ENCODE measurements at places on chromosomes 12 and 14.

DNA sequence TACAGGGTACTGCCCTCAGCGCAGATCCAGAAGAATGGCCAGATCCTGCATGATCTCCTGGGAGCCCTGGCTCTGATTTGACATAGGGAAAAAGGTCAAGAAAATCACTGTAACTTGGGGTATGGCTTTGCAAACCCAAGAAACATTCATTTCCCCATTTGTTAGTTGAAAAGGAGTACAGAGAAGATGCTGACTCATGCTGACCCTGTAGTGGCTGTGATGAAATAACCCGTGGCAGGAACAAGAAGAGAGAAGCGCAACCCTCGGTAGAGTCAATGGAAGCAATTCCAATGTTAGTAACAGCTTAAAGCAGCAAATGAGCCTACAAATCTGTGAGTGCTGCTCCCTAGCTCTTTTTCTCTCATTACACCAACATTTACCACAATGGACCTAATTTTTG lies 281.6 kb upstream of the NPAS3 start:
- no peak for DNase-seq

DNA sequence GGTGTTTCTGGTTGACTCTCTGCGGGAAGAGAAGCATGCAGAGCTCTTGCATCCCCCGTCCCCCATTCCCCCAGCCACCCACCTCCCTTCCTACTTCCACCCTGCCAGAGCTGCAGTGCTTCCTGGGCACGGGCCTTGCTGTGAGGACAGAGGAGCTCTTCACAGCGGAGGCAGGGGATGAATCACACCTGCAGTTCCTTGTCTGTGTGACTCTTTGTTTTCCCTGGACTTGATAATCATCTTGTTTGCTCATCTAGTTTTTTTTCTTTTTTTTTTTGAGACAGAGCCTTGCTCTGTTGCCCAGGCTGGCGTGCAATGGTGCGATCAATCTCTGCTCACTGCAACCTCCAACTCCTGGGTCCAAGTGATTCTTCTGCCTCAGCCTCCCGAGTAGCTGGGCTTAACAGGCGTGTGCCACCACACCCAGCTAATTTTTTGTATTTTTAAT lies 27.8 kb downstream of the ANKRD9 start:
- DNase-seq = no peak

DNA sequence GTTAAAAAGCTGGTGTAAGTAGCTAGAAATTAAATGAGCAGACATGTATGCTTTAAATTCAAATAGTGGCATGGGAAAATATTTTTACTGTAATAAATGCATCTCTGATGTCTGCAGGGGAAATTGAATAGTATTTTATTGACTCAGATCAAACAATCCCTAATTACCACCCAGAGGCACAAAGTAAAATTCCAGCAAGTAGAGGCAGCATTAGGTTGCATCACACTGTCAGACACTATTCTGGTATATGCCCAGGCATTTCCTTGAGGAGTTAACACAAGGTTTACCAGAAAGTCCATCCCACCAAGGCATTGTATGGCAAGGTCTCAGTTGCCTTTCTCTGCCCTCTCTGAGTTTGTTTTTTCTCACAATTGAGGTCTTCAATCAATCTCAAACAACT lies 201.6 kb upstream of the KITLG start:
- no peak for DNase-seq

DNA sequence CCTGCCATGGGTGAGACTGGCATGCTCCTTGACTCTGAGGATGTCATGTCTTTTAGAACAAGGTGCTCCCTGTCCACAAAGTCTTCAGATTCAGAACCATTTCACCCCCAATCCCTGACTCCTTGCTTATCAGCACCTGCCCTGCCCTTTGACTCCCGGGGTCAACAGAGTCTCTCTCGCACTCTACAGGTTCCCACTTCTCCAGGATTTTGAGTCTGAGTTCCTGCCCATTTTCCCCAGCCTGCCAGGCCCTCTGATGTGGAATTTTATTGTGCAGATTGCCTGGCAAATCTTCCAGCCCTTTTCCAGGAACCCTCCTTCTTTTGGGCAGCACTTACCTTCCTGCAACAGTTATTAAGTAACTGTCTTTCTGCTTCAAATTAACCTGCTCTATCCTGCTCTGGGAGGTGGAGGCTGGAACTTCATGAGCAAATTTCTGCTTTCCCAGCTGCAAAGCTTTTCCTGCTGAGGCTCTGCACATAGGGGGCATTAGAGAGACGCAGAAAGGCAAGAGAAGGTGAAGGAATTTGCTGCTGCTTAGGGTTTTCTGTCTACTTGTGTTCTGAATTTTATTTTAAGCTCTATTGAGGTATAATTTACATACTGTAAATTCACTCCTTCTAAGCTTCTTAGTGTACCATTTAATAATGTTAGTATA lies 259.1 kb downstream of the PCNX1 start:
- DNase-seq = peak; percentile 30

DNA sequence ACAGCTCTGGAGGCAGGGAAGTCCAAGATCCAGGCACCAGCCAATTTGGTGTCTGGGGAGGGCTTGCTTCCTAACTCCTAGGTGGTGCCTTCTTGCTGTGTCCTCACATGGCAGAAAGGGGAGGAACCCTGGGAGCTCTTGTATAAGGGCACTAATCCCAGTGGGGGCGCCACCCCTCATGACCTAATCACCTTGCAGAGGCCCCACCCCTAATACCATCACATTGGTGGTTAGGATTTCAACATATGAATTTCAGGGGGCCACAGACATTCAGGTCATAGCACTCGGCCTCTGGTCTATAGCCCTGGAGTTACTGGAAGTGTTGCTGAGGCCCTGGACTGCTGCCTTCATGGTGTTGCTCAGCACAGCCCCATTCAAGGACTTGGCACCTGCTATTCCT lies 14.6 kb downstream of the PSMD9 start:
- DNase-seq = no peak

GRCh38 chr14:35261774-35262173 lies 30.4 kb upstream of the PSMA6 start:
- DNase-seq = no peak

DNA sequence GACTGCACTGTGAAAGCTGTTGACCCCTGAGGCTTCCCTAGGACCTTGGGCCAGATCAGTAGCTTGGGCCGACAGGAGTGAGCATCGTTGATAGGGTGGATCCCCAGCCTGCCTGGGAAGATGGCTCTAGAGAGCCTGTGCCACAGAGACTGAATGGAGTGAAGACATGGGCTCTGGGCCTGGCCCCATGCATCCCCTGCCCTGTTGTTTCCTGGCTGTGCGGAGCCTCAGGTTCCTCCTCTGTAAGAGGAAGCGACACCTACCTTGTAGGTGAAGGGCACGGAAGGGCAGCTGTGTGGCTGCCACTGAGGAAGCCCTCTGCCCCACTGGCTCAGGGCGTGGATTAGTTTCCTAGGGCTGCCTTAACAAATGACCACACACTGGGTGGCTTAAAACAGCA lies 23.9 kb downstream of the PLEKHG3 start:
- no peak for DNase-seq

DNA sequence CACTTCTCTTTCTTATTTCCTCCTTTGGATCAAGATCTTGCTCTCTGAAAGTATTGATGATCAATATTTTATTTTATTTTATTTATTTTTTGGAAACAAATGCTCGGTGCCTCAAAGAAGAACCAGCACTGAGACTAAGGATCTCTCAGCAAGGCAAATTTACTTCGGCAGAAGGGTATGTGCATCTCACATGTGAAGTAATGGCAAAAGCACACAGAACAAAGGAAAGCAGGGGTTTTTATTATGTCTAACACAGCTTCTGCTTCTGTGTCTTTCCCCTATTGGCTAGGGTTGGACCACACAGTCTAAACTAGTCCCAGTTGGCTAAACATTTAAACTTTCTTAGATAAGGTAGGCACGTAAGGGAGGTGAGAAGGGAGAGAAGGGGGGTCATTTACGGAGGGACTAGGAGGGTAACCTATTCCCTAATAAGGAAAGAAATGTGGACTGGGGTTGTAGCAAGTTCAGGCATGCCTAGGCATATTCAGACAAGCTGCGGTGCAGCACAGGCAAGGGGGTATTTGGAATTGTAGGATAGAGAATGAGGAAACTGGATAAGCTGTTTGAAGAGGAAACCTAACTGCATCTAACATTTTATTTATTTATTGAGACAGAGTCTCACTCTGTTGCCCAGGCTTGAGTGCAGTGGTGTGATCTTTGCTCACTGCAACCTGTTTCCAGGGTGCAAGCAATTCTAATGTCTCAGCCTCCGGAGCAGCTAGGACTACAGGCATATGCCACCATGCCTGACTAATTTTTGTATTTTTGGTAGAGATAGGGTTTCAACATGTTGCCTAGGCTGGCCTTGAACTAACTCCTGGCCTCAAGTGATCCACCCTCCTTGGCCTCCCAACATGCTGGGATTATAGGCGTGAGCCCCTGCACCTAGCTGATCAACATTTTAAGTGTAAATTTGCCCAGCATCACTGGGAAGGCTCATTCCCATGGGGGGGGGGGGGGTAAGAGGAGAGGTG lies 90.0 kb upstream of the EIF5 start:
- no peak for DNase-seq

DNA sequence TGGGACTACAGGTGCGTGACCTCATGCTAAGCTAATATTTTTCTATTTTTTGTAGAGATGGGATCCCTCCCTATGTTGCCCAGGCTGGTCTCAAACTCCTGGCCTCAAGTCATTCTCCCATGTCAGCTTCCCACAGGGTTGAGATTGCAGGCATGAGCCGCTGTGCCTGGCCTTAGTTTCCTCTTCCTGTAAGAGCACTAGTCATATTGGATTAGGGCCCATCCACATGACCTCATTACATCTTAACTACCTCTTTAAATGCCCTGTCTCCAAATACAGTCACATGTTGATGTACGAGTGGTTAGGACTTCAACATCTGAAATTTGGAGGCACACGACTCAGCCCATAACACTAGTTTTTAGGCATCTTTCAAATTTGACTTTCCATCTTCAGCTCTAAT lies 72.2 kb upstream of the RASSF3 start:
- no peak for DNase-seq

DNA sequence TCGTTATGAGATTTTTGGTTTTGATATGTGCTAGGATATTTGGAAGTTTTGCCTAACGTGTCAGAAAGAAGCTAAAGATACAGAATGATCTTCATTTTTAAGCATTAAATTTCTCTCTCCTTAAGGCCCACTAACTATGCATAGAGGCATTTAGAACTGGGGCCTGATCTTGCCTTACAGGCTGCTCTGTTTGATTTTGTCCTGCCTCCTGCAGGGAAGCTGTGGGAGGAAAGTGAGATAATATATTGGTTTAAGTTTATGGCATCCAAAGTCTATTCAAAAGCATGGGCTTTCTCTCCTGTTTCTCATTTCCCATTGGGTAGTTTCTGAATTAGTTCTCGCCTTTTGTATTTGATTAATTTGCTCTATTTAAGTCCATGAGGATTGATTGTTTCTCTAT lies 250.3 kb upstream of the FBXO33 start:
- no peak for DNase-seq

GRCh38 chr12:113479590-113480335 lies 8.1 kb upstream of the LHX5 start:
- DNase-seq = peak; percentile 56

GRCh38 chr12:106782619-106783018 lies 8.1 kb downstream of the RIC8B start:
- no peak for DNase-seq

GRCh38 chr14:92692822-92693226 lies 55.6 kb downstream of the LGMN start:
- peak; percentile 40 for DNase-seq

DNA sequence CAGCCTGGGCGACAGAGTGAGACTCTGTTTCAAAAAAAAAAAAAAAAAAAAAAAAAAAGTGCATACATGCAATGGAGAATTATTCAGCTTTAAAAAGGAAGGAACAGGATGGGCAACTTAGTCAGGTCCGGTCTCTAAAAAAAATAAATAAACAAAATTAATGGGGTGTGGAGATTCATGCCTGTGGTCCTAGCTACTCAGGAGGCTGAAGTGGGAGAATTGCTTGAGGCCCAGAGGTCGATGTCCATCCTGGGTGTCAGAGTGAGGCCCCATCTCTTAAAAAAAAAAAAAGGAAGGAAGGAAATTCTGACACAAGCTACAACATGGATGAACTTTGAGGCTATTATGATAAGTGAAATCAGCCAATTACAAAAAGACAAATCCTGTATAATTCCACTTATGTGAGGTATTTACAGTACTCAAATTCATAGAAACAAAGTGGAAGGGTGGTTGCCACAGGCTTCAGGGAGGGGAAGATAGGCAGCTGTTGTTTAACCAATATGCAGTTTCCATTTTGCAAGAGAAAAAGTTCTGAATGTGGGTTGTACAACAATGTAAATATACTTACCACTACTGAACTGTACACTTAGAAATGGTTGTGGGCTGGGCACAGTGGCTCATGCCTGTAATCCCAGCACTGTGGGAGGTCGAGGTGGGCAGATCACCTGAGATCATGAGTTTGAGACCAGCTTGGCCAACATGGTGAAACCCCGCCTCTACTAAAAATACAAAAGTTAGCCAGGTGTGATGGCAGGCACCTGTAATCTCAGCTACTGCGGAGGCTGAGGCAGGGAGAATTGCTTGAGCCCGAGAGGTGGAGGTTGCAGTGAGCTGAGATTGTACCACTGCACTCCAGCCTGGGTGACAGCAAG lies 12.3 kb upstream of the APOF start:
- no peak for DNase-seq

- DNase-seq = peak; percentile 28
Measured at GRCh38 chr12:121400332-121401139, 618 bp downstream of the RNF34 start.

DNA sequence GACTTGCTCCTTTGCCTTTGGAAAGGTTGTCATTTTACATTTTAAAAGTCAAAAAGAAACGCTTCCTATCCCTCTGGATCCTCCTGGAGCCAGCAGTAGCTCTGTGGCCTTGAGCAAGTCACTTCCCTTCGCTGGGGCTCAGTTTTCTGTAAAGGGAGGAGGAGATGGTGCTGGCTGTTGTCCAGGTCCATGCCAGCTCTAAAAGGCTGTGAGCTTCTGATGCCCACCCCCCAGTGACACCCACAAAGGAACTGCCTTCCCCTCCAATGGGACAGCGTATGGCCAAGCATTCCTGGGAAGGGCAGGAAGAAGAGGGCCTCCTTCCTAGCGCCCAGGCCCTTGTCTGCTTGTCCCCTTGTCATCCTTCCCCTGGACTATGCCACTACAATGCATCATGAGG lies 81.5 kb downstream of the NTF3 start:
- DNase-seq = no peak

DNA sequence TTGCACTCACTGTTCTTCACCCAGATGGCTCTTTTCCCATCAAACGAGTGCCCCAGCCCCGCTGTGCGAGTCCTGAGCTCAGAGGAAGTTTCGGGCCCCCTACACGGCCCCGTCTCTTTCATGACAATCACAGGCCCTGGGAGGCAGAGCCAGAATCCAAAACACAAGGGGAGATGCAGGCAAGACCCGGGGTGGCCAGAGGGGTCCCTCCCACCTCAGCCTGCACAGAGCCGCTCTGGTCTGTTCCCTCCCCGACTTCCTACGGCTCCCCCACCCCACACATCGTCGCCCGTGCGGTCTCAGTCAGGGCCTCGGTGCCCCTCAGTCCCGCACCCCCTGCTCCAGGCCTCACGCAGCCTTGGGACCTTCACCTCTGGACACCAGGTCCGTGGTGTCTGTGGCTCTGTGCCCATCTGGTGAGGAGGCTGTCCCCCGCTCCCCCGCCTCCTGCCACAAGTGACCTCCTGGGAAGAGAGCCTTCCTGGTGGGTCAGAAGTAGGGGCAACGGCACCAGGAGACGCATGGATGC lies 8.9 kb downstream of the GPR132 start:
- no peak for DNase-seq
